KG1 (cell line): ENCODE measurements at places on chromosomes 6 and 20.

GRCh38 chr6:17907406-17908229 lies 79.8 kb downstream of the KIF13A start:
- DNase-seq = peak; percentile 55

DNA sequence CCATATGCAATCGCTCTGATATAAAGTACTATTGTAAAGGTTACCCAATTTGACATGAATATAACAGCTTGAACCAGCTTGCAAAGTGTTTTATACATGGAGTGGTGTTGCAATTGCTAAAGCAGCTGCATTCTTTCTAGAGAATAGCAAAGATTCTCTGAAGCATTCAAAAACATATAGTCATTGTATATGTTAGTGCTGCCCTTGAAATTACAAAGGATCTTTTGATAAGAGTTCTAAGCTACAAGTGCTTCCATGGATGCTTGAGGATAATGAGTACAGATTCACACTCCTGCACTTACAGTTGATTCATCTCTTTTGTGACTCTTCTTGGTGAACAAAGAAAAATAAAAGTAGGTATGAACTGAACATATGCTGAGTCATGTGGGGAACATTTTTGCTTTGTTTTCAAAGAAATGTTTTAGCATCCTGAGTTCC lies 175.7 kb downstream of the ALDH8A1 start:
- no peak for DNase-seq

GRCh38 chr20:50023116-50023805 lies 40.5 kb downstream of the SNAI1 start:
- DNase-seq = no peak

DNA sequence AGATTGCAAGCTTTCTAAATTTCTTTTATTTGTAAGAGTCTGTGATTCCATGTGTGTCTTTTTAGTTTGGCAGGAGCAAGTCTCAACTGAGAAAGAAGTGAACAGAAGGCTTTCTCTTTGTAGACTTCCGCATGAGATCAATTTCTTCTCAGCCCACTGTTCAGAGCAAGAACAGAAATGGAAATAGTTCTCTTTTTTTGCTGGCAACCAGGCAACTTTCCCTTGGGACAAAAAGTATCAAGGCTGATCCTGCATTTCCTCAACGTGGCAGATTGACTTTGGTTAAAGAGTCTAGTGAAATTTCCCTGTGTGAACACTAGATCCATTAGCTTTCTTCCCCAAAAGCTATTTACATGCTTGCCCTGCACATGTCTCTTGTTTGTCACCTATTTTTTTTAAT lies 46.8 kb upstream of the JAG1 start:
- no peak for DNase-seq

DNA sequence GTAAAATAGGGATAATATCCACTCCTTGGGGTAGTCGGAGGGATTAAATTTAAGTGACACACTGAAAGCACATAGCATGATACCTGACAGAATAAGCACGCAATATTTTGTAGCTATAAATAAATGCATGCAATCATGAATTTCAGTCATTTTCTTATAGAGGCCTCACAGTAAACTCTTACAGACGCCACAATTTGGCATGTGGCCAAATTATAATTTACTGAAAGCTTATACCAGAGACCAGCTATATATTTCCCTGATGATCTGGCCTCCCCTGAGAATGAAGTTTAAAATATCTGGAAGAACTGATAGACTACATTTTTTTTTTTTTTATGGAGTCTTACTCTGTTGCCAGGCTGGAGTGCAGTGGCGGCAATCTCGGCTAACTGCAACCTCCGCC lies 40.9 kb downstream of the QRSL1 start:
- DNase-seq = no peak

DNA sequence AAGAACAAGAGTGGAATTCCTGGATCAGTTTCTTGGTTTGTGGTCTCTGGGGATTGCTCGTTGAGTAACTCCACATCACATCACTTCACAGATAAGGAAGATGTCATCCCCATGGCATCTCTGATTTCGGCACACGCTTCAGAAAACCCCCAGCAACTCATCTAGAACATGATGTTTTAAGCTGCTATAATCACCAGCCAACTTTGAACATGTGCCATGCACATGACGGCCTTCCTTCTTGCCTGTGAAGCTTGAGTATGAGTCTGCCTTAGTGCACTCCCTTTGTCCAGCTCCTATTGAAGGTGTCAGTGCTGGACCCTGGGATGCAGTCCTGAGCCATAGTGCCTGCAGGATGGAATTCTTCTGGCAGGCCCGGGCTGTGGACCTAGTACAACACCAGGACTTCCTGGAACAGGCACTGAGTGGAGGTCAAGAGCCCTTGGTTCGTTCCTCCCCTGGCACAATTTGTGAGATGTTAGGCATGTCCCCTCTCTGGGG lies 231.5 kb upstream of the SUPT3H start:
- no peak for DNase-seq

DNA sequence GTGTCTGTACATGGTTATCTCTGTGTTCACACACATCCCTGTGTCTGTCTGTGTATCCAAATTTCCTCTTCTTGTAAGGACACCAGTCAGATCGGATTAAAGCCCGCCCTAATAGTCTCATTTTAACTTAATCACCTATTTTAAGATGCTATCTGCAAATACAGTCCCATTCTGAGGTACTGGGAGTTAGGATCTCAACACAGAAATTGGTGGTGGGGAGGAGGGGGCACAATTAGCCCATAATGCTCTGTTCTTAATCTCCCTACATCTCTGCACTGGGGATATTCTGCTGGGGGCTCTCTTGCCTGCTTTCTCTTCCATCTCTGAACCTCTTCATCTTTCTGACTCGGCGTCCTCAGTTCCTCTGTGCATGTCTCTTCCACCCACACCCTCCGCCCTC lies 320.7 kb downstream of the CDC5L start:
- no peak for DNase-seq

DNA sequence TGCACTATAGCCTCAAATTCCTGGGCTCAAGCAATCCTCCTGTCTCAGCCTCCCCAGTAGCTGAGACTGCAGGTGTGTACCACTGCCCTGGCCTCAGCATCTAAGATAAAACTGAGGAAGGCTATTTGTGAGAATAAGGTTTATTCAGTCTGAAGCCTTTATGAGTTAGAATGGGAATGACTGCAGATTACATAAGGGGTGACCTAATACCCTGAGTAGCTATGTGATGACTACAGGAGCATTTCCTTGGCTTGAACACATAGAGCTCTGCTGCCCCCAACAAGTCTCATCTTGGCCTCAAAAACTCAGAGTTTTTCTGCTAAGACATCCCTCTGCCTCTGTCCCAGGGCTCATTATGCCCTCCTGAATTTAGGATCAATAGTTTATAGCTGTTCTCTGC lies 7.6 kb downstream of the GSS start:
- no peak for DNase-seq

GRCh38 chr20:36102809-36103596 lies 51.5 kb upstream of the EPB41L1 start:
- DNase-seq = no peak

DNA sequence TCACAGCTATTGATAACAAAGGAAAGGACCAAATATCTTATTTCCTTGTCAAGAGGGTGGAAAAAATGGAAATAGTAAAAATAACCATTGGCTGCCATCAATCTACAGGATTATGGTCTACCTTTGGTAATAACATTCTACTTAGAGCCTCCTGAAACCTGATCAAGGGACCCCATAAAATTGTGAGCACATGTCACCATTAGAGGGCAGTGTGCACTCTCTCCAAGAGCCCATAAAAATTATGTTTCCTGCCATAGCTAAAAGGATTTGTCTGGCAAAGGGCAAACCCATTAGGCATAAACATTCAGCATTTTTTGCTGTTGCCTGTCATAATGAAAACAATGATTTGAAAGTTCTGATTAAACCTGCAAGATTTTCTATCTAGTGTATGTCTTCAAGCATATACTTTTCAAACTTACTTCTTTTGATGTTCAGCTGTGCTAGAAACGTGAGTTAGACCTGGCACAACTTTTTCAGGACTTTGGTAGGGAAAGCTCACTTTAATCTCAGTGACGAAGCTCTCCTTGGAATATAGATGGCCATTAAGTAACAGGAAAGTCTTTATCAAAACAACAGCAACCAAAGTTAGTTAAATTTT lies 120.7 kb upstream of the ZFP64 start:
- DNase-seq = peak; percentile 54

DNA sequence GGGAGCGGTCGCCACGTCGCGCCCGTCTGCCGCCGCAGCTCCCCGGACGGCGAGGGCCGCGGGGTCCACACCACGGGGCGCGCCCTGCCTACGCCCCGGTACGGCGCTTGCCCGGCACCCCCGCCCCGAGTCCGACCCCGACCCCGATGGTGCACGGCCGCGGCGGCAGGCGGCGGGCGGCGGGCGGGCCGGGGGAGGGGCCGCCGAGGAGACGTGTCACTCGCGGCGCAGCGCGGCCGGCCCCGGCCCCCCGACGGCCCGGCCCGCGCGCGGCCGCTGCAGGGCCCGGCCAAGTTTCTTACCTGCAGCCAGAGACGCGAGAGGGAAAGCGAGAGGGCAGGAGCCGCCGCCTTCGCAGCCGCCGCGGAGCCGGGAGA lies 328 bp downstream of the RRBP1 start:
- DNase-seq = no peak

DNA sequence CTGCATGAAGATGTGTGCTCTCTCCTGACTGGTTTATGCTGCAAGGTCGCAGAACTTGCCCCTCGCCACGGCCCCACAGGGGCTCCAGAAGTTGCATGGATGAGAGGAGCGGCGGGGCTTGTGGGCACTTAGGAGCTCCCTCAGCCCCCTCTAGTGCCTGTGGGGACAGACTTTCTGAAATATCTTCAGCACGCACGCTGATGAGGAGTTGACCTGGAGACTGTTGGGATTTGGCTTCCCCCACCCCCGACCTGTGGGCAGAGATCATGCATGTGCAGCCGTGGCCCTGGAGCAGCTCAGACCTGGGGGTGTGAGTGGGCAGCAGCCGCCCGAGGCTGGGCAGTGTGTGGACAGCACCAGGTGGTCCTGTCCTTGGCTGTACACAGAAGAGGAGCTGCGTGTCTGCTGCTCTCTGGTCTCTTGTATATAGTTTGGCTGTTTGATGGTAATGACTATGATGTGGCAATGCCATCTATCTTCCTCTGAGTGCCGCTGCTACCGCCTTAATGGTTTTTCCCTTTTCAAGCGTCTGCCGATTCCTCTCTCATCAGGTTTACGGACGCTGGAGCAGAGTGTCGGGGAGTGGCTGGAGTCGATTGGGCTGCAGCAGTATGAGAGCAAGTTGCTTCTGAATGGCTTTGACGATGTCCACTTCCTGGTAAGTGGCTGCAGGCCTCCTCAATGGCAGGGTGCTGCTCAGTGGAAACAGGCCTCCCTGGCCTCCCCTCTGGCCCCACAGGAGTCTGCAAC lies 81.4 kb downstream of the TCP11 start:
- no peak for DNase-seq

- DNase-seq = no peak
Measured at GRCh38 chr20:25223179-25223661, 24.7 kb upstream of the PYGB start.

DNA sequence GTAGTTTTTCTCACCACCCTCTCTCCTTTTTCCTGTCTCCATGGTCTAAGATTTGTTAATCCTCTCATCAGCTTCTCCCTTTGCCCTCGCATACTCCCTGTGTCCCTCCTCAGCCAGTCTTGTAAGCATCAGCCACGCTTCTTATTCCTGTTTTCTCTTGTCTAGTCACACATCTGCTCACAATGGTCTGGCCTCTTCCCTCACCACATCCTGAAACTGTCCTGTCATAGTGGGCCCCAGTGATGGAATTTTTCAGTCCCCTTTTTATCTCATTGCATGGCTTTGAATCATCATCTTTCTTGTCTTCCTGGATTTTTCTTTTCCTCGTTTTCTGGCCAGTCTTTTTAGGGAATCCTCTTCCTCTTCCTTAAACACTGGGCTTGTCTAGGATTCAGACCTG lies 57.2 kb downstream of the GFRA4 start:
- DNase-seq = no peak

GRCh38 chr6:106253731-106254130 lies 71.8 kb downstream of the ATG5 start:
- DNase-seq = no peak

GRCh38 chr6:109002051-109002697 lies 92.5 kb downstream of the SESN1 start:
- DNase-seq = no peak

- DNase-seq = no peak
Measured at GRCh38 chr20:48740292-48740649, 87.5 kb downstream of the PREX1 start.

DNA sequence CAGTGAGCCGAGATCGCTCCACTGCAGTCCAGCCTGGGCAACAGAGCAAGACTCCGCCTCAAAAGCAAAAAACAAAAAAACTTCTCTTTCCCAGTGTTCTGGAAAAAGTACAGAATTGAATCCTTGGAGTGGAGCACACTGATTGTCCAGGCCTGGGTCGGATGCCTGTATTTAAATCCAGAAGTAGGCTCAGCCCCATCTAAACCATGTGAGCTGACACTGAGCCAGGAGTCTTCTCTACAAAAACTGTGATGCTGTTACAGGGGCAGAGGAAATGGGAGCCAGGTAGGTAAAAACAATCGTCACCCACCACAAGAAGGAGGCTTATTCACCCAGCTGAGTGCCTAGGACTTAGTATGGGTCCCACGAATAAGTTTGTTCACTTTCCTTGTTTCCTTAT lies 43.0 kb upstream of the PTPN1 start:
- no peak for DNase-seq

GRCh38 chr6:13848522-13849150 lies 34.3 kb upstream of the MCUR1 start:
- no peak for DNase-seq

GRCh38 chr6:142235272-142235671 lies 66.5 kb upstream of the ADGRG6 start:
- DNase-seq = no peak

DNA sequence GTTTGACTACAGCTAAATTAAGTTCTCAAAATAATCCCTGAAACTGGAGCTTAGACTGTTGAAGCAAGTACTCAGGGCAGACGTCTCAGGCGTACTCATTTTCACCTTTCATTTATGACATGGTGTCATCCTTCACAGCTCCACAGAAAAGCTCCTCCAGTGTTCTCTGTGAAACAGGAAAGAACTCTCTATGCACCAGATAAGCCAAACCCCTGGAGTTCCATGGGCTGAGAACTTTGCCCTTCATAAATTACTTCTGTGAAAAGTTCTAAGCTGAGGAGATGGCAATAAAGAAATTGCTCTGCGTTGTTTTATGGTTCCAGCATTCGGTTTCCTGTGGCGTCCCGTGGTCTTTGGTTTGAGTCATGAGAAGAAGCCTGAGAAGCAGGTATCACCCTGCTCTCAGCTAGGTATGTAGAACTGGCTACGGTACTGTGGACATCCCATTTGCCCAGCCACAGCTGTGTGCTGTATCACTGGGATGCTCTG lies 20.2 kb upstream of the RREB1 start:
- no peak for DNase-seq

- no peak for DNase-seq
Measured at GRCh38 chr6:12001706-12002435, 10.2 kb upstream of the HIVEP1 start.

- DNase-seq = peak; percentile 51
Measured at GRCh38 chr6:112180095-112180820, 74.1 kb downstream of the LAMA4 start.

DNA sequence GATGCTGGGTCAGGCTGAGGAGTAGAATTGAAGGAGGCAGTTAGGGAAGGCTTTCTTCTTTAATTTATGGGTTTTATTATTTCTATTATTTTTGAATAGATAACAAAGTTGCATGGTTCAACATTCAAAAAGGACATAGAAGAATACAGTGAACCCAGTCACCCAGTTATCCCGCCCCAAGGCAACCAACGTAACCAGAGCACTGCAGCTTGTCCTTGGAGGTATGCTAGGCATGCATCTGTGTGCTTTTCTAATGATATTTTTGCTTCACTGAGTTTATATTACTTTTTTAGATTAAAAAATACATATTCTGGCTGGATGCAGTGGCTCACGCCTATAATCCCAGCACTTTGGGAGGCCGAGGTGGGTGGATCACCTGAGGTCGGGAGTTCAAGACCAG lies 47.4 kb upstream of the DSN1 start:
- DNase-seq = no peak
